ENCODE measurements at places on chromosomes 13 and 19. TPM values are rescaled to one million over a fixed set of nuclear protein-coding genes. Genes with fewer than 3 reads are reported as not detected.

The LILRB4 gene
- 0.28 TPM for total RNA-seq

The ZNF816 gene
- total RNA-seq, result 12.1 TPM

The CFAP97D2 gene
- total RNA-seq, result 0.75 TPM

The ZNF709 gene
- total RNA-seq, result 2.3 TPM

GRCh38 chr19:13089139-13089856, 13.4 kb downstream of the LYL1 start:
- H3K4me3 ChIP-seq, result no peak overlapping the region
- no peak overlapping the region for H3K27ac ChIP-seq
- no peaks in the 10 kb centered on the region for H3K36me3 ChIP-seq
- no peaks in the 10 kb centered on the region for H3K27me3 ChIP-seq
- DNase-seq, result no peak

GRCh38 chr19:15199661-15200552, 888 bp downstream of the NOTCH3 start:
- no peaks in the 10 kb centered on the region for H3K4me1 ChIP-seq
- H3K4me3 ChIP-seq, result peak overlapping the region; percentile 58
- no peaks in the 10 kb centered on the region for H3K27me3 ChIP-seq

DNA sequence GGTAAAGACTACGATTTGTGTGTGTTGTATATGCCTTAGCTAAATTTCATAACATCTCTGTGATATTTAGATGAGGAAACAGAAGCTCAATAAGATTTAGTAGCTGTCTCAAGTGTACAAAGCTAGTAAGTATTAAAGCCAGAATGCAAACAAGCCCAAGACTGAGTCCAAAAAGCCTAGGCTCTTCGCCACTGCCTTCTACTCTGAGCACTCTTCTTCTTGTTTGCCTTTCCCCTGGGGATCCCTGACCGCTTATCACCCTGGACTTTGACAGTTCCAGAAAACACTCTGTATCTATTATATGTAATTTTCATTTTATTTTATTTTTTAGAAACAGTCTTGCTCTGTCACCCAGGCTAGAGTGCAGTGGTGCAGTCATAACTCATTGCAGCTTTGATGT, 5.8 kb downstream of the TM9SF2 start:
- DNase-seq, result no peak
- H3K36me3 ChIP-seq, result no peaks in the 10 kb centered on the region
- H3K4me1 ChIP-seq, result peaks cover 62% of the 10 kb centered on the region
- H3K27me3 ChIP-seq, result no peaks in the 10 kb centered on the region

GRCh38 chr13:91722267-91722884, 324.0 kb downstream of the GPC5 start:
- H3K27me3 ChIP-seq, result no peaks in the 10 kb centered on the region
- no peaks in the 10 kb centered on the region for H3K36me3 ChIP-seq
- no peak for DNase-seq
- H3K27ac ChIP-seq, result no peak overlapping the region
- H3K4me1 ChIP-seq, result no peaks in the 10 kb centered on the region

All from pancreas (tissue), 10 donors.